Right atrium auricular region (tissue), 2 donors: ENCODE measurements at places on chromosomes 5 and 9. TPM values are rescaled to one million over a fixed set of nuclear protein-coding genes. Genes with fewer than 3 reads are reported as not detected.
A peak's percentile ranks its signal among the peaks of the same experiment; 100 is the strongest.

Gene RASGRF2
- 3.5 TPM for total RNA-seq

Gene C5orf52
- not detected for total RNA-seq

Gene POU5F2
- total RNA-seq = 0.52 TPM

- no peak for DNase-seq
Observed at GRCh38 chr9:34546102-34546833, 23.5 kb upstream of the ENHO start.

- no peak for DNase-seq
Observed at GRCh38 chr9:86604741-86605140, 250.5 kb upstream of the TUT7 start.

GRCh38 chr9:118693645-118694044 lies 675.6 kb downstream of the BRINP1 start:
- no peak for DNase-seq

GRCh38 chr5:36703245-36703860 lies 96.9 kb downstream of the SLC1A3 start:
- no peak for DNase-seq

DNA sequence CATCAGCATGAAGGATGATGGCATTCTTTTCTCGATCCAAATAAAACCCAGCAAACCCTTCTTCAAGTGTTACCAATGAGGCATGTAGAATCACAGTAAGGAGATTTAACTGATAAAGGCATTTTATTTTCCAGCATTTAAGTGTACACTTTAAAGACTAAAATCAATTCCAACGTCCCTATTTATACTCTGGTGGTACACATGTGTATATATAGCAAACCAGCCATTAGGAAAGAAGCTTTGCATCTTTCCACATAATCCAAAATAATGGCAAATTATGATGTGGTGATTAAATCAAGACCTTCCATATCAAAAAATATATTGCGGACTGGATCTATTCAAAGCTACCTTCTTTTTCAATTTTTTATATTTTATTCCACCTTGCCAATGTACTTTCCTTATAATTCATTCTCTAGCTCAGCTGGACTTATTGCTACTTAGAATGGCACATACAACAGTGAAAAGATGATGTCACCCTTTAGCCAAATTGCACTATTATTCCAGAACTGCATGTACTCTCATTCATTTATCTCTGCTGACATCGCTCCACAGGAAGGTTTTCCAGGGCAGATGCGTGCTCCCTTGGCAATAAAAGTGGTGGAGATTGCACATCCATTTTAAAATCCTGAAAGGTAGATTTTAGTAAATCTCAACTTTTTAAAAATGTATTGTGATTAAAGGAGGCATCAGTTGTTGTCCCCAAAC lies 63.3 kb upstream of the SLC30A5 start:
- no peak for DNase-seq

DNA sequence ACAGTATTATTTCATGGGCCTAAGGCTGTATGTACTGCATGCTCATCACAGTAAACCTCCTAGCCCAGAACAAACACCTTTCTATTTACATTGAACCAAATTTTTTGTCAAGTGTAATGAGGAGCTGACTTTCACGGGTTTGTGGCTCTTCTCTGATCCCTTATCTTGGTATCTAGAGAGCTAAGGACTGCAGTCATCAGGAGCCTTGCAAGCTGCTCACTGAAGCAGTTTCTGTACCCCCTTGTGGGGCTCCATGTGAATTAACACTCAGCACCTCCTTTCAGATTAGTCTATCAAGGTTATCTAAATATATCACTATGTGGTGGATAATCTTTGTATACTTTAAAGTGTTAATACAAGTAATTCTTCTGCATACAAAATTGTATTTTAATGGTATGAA lies 108.2 kb downstream of the AUH start:
- no peak for DNase-seq

GRCh38 chr9:249025-249424 lies 34.4 kb downstream of the DOCK8 start:
- DNase-seq = no peak

DNA sequence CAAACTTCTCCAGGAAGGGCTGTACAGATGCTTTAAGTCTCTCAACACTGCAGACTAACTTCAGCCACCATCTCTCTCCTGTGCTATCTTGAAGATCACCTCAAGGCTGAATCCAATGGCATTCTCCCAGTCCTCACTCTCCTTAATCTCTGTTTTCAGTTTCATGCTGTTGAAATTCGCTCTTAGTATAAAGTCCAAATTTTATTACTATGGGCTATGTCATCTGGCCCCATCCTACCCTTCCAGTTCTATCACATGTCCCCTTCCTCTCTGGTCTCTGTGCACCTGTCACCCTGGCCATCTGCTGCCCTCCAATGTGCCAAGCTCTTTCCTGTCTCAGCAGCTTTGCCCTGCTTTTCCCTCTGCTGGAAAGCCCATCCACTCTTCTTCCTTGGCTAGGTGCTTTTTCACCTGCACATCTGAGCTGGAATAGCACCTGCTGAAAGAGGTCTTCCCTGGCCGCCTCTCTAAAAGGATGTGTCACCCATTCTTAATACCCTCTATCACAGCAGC lies 284.7 kb upstream of the MAP3K1 start:
- no peak for DNase-seq

GRCh38 chr9:114059047-114059803 lies 18.9 kb downstream of the AMBP start:
- DNase-seq = peak; percentile 53

GRCh38 chr5:179470201-179470600 lies 80.2 kb upstream of the RUFY1 start:
- no peak for DNase-seq

- DNase-seq = no peak
Observed at GRCh38 chr5:73718762-73719161, 92.8 kb downstream of the ARHGEF28 start.
